Activated B cell treated with CpG ODN at 0.5 μM for 24 hours (primary cell): ENCODE measurements at places on chromosomes 11 and 22. TPM values are rescaled to one million over a fixed set of nuclear protein-coding genes. Genes with fewer than 3 reads are reported as not detected.

DNA sequence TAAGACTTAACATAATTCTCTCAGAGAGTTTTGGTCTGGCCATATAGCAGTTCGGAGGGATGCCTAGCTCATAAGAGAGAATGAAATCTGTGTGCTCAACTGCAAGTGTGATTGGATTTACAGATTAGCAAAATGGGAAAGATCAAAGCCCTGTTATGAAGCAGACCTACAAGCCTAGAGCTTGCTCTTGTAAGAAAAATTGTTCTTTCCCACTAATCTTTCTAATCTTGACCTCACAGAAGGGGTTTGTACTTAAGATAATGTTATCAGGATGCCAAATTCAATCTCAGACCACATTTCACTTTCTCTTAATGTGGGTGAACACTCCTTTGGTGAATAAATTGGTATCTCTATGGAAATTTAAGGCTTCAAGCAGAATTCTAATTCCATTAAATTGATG lies 267.2 kb downstream of the RAB38 start:
- DNase-seq, result no peak

GRCh38 chr11:106409671-106410070 lies 332.2 kb downstream of the AASDHPPT start:
- no peak for DNase-seq

GRCh38 chr11:45653277-45653676 lies 12.1 kb downstream of the CHST1 start:
- DNase-seq, result no peak

DNA sequence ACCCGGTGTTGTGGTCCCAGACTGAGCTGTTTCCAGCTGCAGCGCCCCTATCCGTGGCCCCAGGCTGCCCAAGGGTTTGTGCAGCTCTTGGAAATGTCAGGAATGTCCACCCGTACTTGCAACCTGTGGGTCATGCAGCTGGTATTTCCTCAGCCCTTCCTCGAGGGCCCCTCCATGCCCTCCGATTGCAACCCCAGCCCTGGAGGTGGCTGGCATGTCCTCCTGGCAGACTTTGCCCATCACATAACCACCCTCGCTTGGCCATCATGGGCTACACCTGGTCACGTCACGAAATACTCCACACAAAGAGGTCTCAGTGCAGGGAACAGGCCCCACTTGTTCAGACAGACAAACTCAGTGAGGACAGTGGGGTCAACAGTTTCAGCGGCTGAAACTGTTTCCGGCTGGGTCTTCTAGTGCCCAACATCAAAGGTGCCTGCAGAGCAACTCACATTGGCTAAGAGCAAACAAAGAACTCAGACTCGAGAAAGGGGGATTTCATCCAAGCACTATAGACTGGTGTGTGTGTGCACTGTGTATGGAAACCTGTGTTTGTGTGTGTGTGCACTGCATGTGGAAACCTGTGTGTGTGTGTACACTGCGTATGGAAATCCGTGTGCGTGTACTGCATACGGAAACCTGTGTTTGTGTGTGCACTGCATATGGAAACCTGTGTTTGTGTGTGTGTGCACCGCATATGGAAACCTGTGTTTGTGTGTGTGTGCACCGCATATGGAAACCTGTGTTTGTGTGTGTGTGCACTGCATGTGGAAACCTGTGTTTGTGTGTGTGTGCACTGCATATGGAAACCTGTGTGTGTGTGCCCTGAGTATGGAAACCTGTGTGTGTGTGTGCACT lies 72.8 kb upstream of the CCND1 start:
- DNase-seq, result no peak

GRCh38 chr22:42299586-42300258 lies 29.3 kb upstream of the TCF20 start:
- DNase-seq, result no peak

GRCh38 chr11:68532727-68533369 lies 72.3 kb downstream of the PPP6R3 start:
- DNase-seq, result no peak

FGF19 gene
- total RNA-seq, result not detected in 2 replicates

DNA sequence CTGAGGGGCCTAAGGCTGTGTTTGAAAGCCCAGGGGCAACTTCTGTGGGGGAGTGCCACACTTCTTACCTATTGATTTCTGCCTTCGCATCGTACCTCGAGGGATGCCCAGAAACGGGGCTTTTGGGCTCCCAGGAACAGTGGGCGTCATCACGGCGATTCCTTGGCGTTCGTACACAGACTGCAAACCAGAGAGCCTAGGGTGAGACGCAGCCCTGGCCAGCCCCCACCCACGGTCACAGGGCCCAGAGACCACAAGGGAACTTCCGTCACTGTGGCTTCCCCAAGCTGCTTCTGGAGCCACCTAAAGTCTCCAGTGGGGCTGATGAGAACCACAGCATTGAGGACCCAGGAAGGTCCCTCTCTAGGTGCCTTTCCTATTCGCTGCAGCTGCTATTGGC lies 91.9 kb downstream of the CTTN start:
- DNase-seq, result no peak

PELI3 gene
- 8.5 and 9.1 TPM in 2 replicates for total RNA-seq

DNA sequence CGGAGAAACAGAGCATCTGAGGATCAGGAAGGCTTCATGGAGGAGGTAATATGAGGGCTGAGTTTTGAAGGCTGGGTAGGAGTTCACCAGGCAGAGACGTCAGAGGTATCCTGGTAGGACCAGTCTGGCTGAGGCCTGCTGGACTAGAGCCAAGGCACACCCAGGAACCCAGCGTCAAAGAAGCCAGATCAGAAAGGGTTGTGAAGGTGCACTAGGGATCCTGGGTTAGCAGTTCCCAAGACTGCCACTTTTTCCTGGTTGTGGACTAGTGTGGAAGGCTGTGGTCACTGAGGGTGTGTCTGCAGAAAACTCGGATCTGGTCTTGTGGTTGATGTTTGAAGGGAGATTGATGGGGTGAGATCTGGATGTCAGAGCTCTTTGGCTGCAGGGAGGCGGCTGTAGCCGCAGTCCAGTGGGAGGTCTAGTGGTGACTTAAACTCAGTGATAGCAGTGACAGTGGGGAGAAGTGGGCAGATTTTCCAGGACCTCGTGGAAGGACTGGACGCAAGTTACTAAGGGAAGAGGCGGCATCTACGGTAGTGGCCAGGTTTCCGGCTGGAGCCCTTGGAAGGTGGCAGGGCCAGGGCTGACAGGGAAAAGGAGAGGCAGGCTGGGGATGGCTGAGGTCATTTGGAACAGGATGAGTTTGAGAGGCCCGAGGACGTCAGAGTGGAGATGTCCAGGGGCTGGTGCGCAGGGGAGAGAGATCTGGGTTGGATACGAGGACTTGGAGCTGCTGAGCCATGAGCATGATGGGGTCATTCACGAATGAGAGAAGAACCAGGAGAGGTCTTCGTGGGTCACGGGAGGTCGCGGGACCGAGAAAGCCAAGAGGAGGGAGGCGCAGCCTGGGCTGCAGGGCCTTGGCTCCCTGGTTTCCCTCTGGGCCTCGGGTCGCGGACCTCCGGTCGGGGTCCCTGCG lies 10.9 kb downstream of the RELA start:
- DNase-seq, result no peak

CCDC89 gene
- total RNA-seq, result not detected in 2 replicates

- no peak for DNase-seq
Observed at GRCh38 chr11:65066805-65067291, 8.5 kb upstream of the NAALADL1 start.

FAM111B gene
- total RNA-seq, result 48.0 and 49.1 TPM in 2 replicates

BTBD18 gene
- total RNA-seq, result not detected in 2 replicates

KREMEN1 gene
- total RNA-seq, result not detected in 2 replicates

TMEM179B gene
- total RNA-seq, result 34.9 and 47.7 TPM in 2 replicates

- peak; percentile 79 for DNase-seq
Observed at GRCh38 chr11:128610721-128611617, 23.6 kb upstream of the ETS1 start.

GRAMD1B gene
- total RNA-seq, result 12.4 and 15.0 TPM in 2 replicates

PTPN5 gene
- not detected in 2 replicates for total RNA-seq

- DNase-seq, result no peak
Observed at GRCh38 chr11:103450241-103450640, 341.0 kb downstream of the DYNC2H1 start.

DNA sequence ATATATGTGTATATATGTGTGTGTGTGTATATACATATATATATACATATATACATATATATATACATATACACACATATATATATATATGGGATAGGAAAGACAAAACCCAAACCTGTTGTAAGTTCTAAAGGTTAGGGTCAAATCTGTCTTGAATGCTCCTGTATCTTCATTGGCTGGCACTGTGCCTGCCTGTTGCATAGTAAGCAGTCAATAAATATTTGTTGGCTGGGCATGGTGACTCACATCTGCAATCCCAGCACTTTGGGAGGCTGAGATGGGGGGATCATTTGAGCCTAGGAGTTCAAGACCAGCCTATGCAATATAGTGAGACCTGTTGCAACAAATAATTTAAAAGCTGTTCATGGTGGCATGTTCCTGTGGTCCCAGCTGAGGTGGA lies 205.4 kb downstream of the DBX1 start:
- DNase-seq, result no peak

DNA sequence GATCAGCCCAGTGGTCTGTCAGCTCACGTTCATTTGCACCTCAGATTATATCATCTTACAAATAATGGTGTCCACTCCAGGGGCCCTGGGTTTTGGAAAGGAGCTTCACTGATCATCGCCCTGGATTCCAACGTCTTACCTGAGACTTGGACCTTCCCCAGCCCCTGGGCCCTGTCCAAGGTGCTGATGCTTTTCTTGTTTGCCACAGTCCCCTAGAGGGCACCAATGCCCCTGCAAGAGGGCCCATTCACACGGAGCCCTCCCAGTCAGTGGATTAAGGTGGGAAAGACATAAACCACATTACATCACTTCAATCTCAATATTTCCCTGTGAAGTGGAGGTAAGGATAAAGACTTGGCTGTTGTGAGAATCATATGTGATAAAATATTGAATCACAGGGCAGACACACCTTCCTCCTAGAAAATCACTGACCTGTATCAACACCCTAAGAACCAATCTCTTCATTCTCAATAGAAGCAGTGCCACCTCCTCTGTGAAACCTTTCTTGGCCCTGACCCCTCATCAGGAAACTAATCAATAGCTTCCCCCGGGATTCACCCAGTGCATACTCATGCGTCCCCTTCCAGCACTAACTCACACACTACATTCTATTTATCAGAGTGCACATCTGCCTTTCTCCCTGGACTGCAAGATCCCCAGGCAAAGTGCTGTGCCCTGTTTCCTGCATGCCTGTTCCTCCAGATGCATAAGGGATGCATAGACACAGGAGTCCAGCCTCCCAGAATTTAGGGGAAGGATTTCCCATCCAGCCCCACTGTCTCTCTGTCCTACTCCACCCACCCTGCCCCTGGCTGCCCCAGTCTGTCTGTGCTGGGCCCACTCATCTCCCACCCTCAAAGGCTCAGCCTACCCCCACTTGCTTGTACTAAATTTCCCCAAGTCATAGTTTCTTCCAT lies 167.0 kb downstream of the BUD13 start:
- DNase-seq, result no peak

CFAP300 gene
- total RNA-seq, result not detected in 2 replicates

SOX10 gene
- not detected in 2 replicates for total RNA-seq

GRCh38 chr11:68468217-68468828 lies 7.8 kb downstream of the PPP6R3 start:
- DNase-seq, result no peak

- DNase-seq, result peak; percentile 76
Observed at GRCh38 chr22:50314455-50315288, 7.2 kb upstream of the PLXNB2 start.

- DNase-seq, result no peak
Observed at GRCh38 chr22:44325718-44326490, 13.2 kb upstream of the SHISAL1 start.

DNA sequence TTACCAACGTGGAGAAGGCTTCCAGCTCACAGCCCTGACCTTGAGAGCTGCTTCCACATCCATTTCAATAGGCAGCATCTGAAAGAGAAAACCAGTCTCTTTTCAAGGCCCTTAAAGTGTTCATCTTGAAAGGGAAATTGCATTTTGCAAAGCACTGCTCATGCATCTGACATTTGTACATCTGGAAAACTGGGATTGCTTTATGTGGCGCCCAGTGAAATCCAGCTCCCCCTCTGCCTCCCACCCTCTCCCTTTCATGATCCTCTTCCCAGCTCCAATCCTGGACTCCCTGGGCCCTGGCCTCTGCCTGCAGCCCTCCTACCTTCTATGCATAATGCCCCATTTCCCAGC lies 17.4 kb downstream of the TP53AIP1 start:
- no peak for DNase-seq

TIRAP gene
- total RNA-seq, result 16.6 and 18.3 TPM in 2 replicates

TRIM49 gene
- not detected in 2 replicates for total RNA-seq

- DNase-seq, result no peak
Observed at GRCh38 chr11:16280256-16280682, 76.1 kb downstream of the SOX6 start.

DNA sequence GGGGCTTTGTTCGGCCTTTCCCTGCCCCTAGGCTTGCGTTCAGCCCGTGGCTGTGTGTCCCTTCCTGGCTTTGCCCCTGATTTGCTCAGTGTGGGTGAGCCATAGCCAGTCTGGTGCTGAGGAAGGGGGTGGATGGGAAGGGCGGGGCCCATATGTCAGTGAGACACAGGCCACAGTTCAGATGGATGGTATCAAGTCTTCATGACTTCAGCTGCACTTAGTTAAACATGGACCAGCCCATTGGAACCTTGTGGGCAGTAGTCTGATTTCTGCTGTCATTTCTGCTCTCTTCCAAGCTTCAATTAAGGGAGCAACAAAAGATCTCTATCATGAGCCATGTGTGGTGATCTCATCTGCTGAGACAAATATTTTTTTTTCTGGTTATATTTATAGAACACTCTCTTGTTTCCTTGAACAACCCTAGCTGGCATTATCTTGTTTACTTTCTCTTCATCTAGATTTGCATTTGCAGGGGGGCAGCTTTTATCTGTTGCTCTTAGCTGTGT lies 21.6 kb upstream of the PEX26 start:
- no peak for DNase-seq

GRCh38 chr11:121311373-121311772 lies 18.8 kb downstream of the SC5D start:
- DNase-seq, result no peak

EFCAB6 gene
- 0.46 TPM in 1 of 2 replicates, not detected in the other for total RNA-seq
